Motor neuron (in vitro differentiated cells): ENCODE measurements at places on chromosomes 11 and 22.

- ATAC-seq, result no peak
Observed at GRCh38 chr22:23850136-23850611, 7.5 kb upstream of the SLC2A11 start.

DNA sequence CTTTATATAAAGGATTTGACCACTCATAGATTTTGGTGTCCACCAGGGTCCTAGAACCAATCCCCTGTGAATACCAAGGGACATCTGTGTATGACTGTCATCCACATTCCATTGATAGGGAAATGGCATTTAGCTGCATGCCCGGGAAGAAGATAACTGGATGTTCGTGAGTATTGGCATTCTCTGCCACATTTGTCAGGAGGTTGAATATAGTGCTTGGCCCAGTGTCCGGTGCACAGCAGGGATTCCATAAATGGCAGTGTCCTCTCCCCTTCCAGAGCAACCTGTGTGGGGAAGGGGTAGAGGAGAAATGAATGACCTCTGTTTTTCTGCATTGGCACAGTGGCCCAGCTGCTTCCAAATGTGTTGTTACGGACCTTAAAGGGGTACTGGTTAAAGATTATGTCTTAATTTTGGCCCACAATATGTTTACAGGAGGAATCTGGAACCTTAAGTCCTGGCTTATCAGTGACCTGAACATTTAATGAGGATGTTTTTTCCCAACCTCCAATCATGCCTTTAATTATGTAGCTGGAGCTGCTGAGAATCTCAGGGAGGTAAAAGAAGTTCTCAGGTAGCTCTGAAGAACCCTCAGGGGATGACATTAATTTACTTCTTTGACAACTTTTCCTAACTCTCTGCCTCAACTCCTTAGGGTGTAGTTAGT lies 33.6 kb upstream of the OR4B1 start:
- ATAC-seq, result no peak

- no peak for ATAC-seq
Observed at GRCh38 chr11:79285756-79286155, 155.1 kb downstream of the TENM4 start.

- no peak for ATAC-seq
Observed at GRCh38 chr11:14443638-14444037, 56.0 kb downstream of the COPB1 start.

DNA sequence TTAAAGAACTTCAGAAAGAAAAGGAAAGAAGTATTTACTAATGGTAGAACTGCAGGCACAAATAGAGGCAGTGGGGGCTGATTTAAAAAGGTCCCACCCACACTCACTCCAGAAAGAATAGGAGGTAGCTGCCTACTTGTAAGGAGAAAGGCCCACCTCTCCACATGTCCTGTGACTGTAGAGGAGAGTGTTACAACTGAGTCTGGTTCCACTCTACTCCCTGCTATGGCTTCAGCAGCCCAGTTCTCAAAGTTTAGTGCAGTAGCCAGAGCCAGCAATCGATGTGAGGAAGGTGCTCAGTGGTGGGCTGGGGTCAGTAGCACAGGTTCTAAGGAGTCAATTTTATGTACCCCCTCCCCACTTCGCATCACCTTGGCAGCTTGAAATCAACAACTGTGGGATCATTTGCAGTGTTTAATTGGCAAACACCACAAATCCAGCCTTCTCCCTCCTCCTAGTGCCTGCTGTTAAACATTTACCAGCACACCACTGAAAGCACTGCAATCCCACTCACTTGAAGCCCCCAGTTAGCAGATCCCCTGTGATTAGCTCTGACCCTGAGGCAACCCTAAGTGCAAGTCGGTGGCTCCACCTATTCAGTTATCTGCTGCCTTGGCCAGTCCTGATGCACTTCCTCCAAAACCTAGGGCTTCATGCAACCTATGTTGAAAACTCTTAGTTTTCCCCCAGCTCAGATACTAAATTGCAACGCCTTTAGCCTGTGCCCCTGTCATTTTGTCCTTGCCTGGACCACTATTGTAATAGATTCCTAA lies 146.6 kb downstream of the BBOX1 start:
- ATAC-seq, result no peak

DNA sequence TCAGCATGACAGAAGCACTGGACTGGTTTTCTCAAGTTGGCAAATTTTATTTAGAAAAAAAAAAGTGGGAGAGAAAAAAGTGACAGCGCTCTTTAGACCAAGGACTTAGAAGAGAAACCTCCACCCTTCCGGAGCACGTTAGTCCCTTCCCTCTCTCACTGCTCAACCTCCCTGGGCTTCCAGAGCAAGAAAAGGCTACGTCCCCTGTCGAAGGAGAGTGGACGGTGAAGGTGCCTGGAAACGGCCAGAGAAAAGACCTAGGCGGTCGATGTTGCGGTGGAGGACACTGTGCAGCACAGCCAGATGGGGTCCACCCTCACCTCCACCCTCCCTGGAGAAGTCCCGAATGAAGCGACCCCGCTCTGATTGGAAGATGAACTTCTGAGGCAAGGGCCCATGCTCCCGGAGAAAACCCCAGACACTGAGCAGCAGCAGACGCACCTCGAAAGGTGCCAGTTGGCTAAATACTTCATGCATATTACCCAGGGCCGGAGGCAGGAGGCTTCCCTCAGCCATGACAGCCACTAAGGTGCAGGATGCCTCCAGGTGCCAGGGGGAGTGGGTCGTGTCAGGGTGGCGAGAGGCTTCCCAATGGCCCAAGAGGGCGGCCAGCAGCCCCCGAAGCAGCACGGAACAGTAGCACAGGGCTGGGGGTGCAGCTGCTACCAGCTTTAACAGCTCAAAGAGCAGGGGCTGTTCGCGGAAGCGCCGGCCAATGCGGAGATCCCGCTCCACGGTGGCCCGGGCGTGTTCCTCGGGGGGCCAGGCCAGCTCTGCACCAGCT lies 604 bp upstream of the GANAB start:
- ATAC-seq, result no peak

GRCh38 chr11:131916638-131917037 lies 546.2 kb downstream of the NTM start:
- no peak for ATAC-seq
